ENCODE measurements at places on chromosomes 1 and 21.

DNA sequence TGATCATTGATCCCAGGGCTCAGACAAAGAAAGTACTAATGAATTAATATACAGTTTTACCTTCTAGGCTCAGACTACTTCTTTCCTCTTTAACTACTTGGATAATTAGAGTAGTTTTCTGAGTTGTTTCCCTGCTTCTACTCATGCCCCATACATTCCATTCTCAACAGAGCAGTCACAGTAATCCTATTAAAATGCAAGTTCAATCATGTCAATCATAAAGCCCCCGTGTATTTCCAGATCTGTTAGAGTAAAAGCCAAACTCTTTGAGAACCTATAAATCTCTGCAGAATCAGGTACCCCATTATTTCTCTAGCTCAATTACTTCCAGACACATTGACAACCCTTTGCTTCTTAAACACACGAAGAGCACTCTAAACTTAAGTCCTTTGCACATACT lies 242.1 kb upstream of the PRMT6 start:
- no peak for DNase-seq

DNA sequence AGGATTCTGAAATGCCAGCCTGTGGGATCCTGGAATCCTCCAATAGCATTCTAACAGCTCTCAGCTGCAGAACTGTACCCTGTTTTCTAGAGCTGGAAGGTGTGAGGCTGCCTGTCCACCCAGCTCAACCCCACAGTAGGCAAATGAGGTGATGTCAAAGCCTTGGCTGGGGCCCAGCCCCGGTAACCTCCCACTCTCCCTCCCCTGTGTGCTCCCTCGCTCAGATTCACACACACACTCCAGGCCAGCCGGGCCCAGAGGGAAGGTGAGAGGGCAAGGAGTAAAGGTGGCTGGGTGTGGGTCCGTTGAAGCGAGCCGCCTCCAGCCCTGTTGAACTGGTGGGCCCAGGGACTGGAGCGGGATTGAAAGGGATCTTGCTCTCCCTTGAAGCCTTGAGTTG lies at the start of gene BSND:
BSND (plus strand) TSS at position 257 of the 400 bp plus-strand sequence. CDS start 254 bp downstream, outside the sequence.
- DNase-seq: no peak

DNA sequence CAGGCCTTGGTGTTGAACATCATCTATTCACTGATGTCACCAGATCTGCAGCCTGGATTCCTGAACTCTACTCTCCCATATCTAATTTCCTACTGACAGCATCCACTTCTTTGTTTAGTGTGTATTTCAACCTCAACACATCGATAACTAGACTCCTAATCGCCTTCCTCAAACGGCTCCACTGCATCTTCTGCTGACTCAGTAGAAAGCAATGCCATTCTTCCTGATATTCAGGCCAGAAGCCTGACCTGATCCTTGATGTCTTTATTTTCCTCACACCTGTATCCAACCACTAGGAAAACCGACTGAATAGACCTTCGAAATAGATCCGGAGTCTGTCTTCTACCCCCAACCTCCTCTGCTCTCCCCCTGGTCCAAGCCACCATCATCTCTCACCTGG lies 466.9 kb downstream of the PCP4 start:
- DNase-seq: no peak

DNA sequence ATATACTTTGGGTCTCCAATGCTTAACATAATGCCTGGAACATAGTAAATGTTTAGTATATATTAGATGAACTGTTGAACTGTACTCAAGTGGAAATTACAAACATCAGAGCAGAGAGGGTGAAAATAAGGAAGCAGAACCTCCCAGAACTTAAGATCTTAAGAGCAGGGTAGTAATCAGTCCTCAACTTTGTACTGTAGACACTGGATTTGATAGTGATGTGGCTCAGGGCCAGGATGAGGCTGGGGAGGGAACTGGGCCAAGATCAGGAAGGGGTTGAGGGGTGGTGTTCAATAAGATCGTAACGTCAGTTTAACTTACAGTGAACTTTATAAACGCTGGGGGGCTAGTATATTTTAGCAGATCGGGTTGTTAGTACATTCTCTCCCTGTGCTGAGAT lies 15.4 kb downstream of the MPZL1 start:
- no peak for DNase-seq

- DNase-seq: no peak
Observed at GRCh38 chr21:45792682-45793383, 149.3 kb downstream of the PCBP3 start.

DNA sequence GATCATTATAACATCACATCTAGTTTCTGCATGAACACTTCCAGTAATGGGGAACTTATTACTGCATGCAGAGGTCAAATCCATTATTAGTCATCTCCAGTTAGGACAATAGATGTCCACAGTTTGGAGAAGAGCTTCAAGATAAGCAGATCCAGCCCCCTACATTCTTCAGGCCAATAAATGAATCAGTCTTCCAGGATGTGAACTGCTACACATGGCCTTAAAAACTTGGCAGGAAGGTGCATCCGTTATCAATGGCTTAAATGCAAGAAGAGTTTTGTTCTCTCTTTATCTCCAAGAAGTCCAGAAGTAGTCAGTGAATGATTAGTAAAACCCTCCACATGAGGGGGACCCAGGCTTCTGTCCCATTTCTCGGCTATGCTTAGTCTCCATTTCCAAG lies 70.8 kb downstream of the DMRTA2 start:
- no peak for DNase-seq

DNA sequence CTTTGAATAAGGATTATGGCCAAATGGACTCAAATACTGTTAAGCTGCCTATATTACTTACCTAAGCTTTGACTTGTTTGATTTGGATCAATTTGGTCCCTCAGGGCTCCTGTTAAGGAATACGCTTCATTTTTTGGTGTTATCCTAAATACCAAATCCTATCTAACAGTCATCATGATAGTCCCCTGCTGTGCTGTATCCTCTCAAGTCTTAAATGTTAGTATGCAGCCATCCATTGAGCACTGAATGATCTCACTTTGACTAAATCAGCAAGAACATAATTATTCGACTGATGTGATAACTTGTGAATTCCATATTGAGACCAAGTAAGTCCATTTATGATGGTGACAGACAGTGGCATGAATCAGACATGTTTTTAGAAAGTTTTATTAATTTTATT lies 53.1 kb upstream of the ATF3 start:
- DNase-seq: no peak

GRCh38 chr1:223038288-223039006 lies 104.6 kb downstream of the TLR5 start:
- DNase-seq: no peak

DNA sequence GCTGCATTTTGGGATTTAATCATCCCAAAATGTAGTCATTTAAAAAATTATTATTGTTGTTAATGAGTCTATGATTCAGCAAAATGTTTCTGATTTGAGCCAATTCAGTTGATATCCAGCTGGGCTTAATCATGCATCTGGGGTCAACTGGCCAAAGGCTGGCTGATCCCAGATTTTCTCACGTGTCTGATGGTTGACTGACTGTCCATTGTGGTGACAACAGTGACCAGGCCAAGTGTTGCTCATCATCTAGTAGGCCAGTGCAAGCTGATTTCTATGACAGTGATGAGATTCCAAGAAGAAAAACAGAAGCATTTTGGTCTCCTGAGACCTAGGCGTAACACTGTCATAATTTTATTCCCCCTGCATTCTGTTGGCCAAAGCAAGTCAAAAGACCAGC lies 80.1 kb upstream of the ZC3H11B start:
- DNase-seq: no peak

GRCh38 chr1:54944610-54945392 lies 35.6 kb upstream of the TMEM61 start:
- peak; percentile 38 for DNase-seq

DNA sequence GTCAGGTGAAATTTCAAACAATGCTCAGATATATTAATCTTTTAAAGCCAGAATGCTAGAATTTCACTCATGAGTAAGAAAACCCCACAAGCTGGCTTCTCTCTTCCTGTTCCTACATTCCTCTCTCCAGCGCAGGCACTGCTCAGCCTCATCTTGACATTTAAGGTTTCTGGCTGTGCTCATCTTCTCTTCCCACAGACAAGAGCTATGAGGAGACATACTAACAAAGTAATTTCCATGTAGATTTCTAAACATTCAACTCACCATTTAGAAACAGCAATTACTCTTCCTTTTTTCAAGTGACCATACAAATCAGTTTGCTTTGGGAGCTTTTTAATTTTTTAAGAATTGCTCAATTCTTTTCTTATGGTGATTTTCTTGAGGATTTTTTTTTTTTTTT lies 7.8 kb upstream of the LRRC8D start:
- no peak for DNase-seq

DNA sequence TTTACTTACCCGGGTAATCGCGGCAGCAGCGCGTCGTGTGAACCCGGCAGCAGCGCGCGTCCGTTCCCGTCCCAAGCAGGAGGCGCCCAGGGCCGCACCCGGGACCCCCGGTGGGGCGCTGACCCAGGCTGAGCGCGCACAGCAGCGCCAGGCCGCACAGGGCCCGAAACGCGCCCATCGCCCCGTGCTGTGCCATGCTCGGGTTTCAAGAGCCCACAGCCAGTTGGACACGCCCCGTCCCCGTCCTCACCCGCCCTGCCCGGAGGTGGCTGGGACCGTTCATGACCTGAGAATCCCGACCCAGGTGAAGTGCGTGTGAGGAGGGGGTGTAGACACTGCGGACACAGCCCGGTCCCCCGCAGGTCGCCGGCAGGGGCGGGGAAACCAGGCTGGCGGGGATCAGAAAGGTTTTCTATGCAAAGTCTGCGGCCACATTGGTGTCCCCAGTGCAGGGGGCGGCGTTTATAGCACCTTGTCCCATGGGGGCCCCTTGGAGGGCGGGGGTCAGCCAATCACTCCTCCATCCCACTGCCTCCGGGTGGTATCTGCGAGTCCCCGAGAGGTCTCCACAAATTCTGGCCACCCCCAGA lies at the start of gene TNFRSF18:
TNFRSF18 (minus strand) TSS at position 217 of the 590 bp plus-strand sequence; CDS start at position 196, 21 bp downstream.
- no peak for DNase-seq

DNA sequence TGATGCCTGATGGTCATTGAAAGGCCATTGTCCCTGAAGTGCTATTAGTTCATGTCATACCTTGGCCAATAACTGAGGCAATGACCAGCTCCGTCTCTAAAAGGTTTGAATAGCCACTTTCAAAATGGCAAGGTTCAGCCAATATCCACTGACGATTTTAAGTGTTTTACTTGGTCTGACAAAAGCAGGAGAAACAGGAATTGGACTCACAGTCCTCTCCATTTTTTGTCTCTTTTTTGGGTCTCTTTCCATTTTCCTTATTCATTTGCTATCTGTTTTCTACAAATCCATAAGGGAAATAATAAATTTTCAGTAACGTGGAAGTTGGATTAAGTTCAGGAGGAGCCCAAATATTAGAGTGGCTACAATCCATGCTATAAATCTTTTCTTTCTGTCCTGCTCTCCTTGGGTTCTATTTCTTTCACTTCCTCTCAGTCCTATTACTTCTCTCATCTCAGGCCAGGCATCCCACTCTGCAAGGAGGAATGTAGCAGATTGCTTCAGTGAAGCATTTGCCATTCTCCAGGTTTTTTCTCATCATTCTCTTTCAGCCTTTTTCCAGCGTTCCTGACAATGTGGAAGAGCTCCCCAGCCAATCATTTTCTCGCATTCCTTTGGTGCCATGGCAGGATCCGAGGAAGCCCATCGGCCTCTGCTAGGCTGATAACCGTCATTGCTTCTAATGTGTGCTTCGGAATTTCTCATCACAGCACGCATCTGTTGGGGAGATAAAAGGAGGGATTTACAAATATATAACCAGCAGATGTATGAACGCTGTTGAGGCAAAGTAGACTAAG lies 414.5 kb downstream of the ADGRL2 start:
- DNase-seq: no peak

GRCh38 chr1:22543679-22544078 lies 19.6 kb upstream of the EPHA8 start:
- no peak for DNase-seq

DNA sequence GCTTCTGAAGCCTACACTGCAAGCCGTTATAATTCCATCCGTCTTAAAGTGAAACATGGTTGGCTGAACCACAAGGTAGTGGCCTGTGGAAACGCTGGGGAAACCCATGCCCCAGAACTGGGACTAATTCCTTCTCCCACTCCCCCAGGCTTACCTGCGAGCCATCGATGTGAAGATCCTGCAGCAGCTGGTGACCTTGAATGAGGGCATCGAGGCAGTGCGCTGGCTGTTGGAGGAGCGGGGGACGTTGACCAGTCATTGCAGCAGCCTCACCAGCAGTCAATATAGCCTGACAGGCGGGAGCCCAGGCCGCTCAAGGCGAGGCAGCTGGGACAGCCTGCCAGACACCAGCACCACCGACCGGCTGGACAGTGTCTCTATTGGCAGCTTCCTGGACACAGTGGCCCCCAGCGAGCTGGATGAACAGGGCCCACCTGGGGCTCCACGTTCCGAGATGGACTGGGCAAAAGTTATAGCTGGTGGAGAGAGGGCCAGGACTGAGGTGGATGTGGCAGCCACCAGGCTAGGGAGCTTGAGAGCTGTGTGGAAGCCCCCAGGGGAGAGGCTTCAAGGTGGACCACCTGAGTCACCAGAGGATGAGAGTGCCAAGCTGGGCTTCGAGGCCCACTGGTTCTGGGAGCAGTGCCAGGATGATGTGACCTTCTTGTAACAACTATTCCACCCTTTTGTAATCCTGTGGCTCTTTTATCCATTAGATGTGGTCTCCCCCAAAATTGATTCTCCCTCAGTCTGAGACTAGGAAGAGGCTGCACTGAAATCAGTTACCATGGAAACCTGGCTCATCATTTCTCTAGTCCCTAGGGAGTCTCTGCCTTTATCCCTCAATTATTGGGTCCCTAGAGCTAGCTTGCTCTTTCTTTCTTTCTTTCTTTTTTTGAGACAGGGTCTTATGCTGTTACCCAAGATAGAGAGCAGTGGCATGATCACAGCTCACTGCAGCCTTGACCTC lies 16.7 kb downstream of the LURAP1 start:
- no peak for DNase-seq

- DNase-seq: no peak
Observed at GRCh38 chr1:39745016-39745670, 6.5 kb downstream of the PPIE start.

DNA sequence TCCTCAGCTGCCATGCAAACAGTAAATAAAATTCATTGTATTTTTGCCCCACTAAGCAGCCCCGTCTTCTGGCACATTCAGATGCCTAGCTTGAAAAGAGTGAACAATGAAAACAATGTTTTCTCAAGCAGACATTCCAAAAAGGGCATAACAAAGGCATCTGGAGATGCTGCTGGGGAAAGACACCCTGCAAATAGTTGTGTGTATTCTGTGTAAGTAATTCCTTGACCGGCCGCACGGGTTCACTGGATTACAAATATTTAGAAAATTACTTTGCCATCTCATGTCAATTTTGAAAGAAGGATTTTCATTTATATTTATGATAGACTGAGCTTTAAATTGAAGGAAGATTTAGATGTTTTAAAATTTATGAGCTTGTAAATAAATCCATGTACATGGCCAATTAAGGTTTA lies 142.2 kb downstream of the SLC45A1 start:
- DNase-seq: no peak

GRCh38 chr1:34787461-34788420 lies 5.1 kb upstream of the GJA4 start:
- DNase-seq: no peak

- no peak for DNase-seq
Observed at GRCh38 chr1:34740161-34740868, 14.5 kb upstream of the GJB5 start.
